ENCODE measurements at places on chromosomes 2 and 18.

GRCh38 chr18:36354989-36355388, 57.5 kb downstream of the FHOD3 start:
- DNase-seq, result peak; percentile 23

DNA sequence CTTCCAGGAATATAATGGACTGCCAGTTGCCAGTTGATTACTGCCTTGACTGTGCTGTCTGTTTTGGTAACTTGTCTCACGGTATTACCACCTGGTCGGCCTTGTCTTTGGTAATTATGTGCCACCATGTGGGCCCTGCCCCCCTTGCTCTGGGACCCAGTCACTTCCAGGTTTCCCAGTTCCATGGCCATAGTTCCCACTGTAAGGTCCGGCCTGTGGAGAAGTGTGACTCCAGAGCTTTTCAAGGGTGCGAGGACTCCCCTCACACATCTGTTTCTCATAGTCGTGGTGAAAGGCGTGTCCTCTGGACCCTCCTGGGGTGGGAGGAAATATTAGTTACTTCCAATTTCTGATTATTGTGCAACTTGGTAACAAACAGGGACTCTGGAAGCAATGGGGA, 150.5 kb downstream of the SEPTIN10 start:
- DNase-seq, result no peak

GRCh38 chr2:191333911-191334357, 88.7 kb downstream of the MYO1B start:
- DNase-seq, result peak; percentile 90

- peak; percentile 14 for DNase-seq
Observed at GRCh38 chr2:118609138-118609537, 238.3 kb downstream of the EN1 start.

- DNase-seq, result no peak
Observed at GRCh38 chr2:139518321-139518720, 738.1 kb upstream of the NXPH2 start.

GRCh38 chr2:61937886-61938285, 32.4 kb downstream of the COMMD1 start:
- DNase-seq, result no peak

- peak; percentile 56 for DNase-seq
Observed at GRCh38 chr2:226080334-226080733, 680.8 kb downstream of the NYAP2 start.

Data from iris pigment epithelial cell (primary cell).